Renal pelvis (tissue), 12 donors: ENCODE measurements at places on chromosomes 12 and 14. TPM values are rescaled to one million over a fixed set of nuclear protein-coding genes. Genes with fewer than 3 reads are reported as not detected.

DNA sequence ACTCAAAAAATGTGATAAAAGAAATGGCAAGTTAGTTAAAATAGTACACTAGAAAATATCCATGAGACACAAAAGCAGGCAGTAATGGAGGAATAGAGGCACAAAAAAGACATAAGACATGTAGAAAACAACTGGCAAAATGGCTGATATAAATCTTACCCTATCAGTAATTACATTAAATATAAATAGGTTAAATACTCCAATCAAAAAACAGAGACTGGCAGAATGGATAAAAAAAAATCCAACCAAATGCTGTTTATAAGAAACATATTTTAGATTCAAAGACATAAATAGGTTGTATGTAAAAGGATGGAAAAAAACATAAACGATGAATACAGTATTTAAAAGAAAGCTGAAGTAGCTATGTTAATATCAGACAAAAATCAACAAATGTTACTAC, 15.3 kb upstream of the BATF start:
- DNase-seq: no peak

- no peak for DNase-seq
These were observed 13.9 kb downstream of the EVL start for GRCh38 chr14:100078997-100079725.

GRCh38 chr12:31002361-31002725, 71.3 kb upstream of the DDX11 start:
- DNase-seq: no peak

- no peak for DNase-seq
These were observed 2.8 kb downstream of the FOXG1 start for GRCh38 chr14:28769276-28769880.

DNA sequence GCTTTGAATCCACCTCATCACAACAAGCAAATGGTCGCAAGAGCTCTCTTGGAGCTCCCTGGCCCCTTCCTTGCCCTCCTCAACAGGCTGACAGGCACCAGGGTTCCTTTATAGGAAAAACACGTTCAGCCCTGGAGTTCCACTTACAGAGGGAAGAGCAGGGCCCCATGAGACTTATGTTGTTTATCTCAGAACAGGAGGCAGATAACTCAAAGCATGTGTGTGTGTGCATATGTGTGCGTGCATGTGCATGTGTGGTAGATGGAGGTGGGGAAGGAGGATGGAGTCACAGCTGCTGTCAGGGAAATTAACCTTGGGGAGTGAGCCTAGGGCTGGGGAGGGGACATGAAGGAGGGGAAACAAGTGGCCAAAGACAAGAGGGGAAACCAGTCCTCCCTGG, 138.1 kb downstream of the DPF3 start:
- DNase-seq: no peak

- DNase-seq: no peak
These were observed 479.8 kb downstream of the ZFP36L1 start for GRCh38 chr14:68312884-68313610.

DNA sequence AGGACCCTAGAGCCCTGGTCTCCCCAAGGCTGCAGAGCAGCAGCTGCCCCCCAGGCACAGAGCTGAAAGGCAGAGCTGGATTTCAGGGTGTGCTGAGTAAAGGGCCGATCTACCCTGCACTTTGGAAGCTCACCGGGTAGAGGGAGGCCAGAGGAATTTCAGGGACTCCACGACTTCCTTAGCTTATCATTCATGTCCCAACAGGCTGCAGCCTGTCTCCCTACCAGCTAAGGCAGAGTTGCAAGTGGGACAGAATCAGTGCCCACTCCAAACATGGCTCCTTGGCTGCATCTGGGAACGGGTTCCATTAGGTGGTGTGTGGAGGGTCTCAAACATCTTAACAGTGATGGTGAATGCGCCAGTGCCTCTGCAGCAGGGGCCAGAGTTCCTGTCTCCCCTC, 27.5 kb downstream of the MMAB start:
- DNase-seq: no peak

DNA sequence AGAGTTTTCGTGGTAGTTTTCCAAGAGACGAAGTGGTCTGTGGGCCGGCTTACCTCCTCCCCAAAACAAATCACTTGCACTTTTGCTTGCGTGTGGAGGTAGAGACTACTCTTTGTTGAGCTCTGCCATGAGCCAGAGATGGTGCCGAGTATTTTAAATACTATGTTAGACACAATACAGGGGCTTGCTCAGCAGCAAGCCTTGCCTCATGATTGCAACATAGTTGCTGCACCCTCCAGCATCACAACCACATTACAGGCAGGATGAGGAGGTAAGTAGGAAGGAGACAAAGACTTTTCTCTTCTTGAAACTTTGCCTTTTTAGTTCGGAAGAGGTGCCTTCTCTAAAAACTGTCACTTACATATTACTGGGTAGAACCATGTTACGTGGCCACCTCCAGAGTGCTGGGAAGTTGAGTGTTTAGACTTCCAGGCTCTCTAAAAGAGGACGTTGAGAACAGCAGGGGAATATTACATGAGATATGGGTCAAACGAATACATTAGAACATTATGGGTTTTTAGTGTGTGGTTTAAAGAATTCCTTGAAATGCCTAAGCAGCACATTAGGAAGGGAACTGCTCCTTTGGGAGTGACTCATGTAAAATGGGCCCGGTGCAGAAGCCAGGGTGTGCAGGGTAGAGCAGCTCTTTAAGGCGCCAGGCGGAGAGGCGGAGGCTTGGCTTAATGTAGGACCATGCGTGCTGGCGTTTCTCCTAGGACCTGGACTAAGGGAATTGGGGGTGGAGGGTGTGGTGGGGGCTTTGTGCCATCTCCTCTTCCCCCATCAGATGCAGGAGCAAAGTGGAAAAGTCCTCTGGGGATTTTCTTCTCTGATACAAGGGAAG, 110.6 kb upstream of the PRMT8 start:
- no peak for DNase-seq

DNA sequence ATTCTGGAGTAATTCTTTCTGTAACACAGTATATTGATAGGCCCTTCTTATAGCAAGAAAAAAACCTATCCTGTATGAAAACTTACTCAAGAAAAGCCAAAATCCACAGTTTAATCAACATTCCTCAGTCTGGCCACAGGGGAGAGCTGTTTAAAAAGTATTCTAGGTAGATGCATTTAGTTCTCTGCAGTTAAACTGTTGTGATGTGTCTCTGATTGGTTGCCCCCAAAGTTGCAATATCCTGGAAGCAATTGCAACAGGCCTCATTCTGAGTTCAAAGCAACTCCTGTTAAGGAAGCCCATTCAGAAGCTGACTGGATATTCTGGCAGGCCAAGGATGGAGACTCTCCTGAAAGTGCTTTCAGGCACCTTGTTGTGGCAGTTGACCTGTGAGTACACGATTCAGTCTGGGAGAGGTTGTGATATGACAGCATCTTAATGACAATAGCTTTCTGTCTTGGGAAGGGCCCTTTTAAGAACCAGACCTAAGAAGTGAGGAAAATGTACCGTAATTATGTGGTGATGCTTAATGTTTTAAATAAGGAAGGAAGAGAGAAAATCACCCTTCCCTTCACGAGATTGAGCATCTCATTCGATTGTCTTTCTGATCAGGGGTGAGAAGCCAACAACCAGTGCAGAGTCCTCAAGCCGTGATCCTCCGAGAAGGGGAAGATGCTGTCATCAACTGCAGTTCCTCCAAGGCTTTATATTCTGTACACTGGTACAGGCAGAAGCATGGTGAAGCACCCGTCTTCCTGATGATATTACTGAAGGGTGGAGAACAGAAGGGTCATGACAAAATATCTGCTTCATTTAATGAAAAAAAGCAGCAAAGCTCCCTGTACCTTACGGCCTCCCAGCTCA, 420.7 kb downstream of the DAD1 start:
- DNase-seq: no peak

- no peak for DNase-seq
These were observed 355.4 kb downstream of the CEP128 start for GRCh38 chr14:80586131-80586530.

- DNase-seq: peak; percentile 73
These were observed 42.5 kb downstream of the SMIM41 start for GRCh38 chr12:52121824-52122539.

- no peak for DNase-seq
These were observed 71.6 kb downstream of the ASCL4 start for GRCh38 chr12:107845980-107846659.

GRCh38 chr12:118589162-118589561, 212.8 kb downstream of the SUDS3 start:
- no peak for DNase-seq

DNA sequence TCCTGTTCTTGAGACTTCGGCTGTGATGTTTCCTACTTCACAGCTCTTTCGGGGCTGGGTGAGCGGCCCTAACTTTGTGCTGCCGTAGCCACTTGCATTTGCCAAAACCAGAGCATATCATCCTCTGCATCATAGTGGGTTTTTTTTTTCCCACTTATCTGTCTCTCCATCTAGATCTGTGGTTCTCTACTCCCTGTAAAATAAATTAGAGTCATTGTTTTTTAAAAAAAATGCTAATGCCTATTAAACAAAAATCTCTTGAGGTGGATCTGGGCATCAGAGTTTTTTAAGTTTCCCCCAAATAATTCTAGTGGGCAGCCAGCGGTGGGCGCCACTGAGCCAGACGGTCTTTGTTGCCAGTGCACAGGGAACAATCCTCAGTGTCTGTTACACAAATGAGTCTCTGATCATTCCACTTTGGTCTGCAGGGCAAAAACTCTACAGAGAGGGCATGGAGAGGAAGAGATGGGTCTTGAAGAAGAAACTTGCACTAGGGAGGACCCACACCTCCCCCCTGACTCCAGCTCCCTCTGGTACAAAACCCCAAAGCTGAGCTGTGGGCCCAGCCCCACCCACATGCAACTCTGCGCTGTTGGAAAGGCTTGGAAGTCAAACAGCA, 62.4 kb upstream of the BCL2L14 start:
- no peak for DNase-seq

DNA sequence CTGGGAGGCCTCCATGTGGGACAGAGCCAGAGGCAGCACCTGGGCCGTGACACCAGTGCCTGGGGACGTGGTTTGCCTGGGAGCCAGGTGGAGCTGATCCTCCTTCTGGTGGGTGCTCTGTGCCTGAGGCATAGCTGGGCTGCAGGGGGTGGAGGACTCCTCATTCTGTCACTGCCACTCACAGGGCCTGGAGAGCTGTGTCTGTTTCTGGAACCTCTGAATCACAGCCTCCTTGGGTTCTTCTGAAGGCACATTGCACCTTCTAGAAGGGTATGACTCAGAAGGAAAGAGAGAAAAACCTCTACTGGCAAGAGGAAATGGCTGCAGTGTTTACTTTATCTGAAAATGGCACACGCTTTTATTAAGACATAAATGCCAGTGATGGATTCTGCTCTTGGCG, 659.8 kb downstream of the VRK1 start:
- no peak for DNase-seq

DNA sequence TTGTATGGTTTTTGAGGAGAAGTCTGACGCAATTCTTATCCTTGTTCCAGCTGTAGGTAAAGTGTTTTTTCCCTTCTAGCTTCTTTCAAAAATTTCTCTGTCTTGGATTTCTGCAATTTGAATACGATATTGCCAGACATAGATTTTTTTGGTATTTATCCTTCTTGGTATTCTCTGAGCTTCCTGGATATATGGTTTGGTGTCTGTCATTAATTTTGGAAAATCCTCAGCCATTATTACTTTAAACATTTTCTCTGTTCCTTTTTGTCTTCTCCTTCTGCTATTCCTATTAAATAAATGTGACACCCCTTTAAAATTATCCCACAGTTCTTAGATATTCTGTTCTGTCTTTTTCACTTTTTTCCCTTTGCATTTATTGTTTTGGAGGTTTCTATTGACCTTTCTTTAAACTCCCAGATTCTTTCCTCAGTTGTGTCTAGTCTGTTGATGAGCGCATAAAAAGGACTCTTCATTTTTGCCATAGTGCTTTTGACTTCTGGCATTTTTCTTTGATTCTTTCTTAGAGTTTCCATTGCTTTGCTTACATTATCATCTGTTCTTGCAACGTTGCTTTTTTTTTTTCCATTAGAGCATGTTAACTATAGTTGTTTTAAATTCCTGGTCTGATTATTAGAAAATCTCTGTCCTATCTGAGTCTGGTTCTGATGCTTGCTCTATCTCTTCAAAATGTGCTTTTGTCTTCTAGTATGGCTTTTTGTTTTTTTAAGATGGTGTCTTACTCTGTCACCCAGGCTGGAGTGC, 129.1 kb downstream of the MSRB3 start:
- DNase-seq: no peak

DNA sequence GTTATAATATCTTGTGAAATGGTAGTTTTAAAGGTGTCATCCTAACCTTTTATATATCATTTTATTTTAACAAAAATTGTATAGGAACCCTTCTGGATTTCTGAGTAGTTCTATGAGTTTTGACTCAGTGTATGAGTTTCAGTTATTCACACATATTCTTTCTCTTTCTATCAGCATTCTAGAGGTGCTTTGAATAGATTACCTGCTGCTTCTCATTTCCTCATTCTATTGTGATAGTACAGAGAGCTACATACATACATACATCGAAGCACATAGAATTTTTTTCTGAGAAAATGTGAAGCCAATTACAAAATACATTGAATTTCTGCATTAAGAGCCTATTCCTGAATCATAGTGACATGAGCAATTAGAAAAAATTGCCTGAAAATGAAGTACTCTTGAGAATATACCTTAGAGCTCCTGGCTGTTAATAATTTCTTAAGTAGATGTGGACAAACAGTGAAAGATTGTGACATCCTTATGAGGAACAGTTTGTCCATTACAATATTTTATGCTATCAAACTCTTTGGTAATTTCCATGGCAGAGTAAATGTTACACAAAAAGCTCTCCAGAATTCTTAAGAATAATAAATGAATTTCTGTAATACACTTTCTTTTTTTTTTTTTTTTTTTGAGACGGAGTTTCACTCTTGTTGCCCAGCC, 556.6 kb downstream of the TRHDE start:
- DNase-seq: no peak

- DNase-seq: no peak
These were observed 71.7 kb downstream of the TGFB3 start for GRCh38 chr14:75910048-75910447.

- DNase-seq: peak; percentile 90
These were observed 318.4 kb downstream of the RAD51B start for GRCh38 chr14:68137704-68138619.

- DNase-seq: no peak
These were observed 21.5 kb downstream of the BRMS1L start for GRCh38 chr14:35847636-35848035.

The OTX2 gene
- polyA plus RNA-seq: not detected

The LYZ gene
- 27.1 TPM for polyA plus RNA-seq

The FAM90A1 gene
- 2.7 TPM for polyA plus RNA-seq

The CACNA2D4 gene
- 3.0 TPM for polyA plus RNA-seq

The PIP4K2C gene
- 37.9 TPM for polyA plus RNA-seq

The RAB35 gene
- 37.9 TPM for polyA plus RNA-seq

The ADCY4 gene
- polyA plus RNA-seq: 20.8 TPM

The RNF212B gene
- polyA plus RNA-seq: 2.3 TPM

The KRT72 gene
- not detected for polyA plus RNA-seq
